Astrocyte (in vitro differentiated cells and primary cell): ENCODE measurements at places on chromosomes 12 and 14.

DNA sequence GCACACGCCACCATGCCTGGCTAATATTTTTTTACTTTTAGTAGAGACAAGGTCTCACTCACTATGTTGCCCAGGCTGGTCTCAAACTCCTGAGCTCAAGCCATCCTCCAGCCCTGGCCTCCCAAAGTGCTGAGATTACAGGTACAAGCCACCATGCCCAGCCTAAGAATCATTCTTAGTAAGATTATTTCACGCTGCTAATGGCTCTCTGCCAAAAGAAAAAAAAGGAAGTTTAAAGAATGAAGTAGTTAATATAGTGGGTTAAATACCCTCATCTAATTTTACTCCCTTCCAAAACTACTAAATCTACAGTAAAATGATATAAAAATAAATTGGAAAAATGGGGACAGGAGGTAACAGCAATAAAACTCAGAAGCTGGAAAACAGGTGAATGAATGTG is 2.6 kb downstream of the ETFRF1 start:
- DNase-seq: no peak

DNA sequence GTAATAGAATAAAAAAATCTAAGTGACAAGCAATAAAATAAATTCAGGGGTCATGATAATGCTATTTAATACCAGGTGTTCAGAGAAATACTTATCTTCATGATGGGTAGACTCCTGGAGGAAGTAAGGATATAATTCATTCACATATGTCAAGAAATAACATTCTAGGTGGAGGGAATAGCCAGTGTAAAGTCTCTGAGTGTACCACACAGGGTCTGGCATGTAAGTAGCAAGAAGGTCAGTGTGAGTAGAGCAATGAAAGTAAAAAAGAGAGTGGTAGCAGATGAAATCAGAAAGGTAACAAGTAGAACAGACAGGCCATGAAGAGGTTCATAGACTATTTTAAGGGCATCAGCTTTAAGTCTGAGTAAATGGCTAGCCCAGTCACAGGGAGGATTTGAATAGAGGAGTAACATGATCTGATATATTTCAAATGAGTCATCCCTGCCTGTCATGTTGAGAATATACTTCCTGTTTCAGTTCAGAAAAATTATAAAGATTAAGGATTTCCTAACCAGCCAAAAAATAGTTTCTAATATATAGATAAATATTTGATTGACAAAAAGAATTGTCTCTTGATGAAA is 519.9 kb downstream of the C12orf50 start:
- DNase-seq: peak; percentile 73

- DNase-seq: no peak
Observed at GRCh38 chr14:39704594-39704993, 272.4 kb upstream of the FBXO33 start.

DNA sequence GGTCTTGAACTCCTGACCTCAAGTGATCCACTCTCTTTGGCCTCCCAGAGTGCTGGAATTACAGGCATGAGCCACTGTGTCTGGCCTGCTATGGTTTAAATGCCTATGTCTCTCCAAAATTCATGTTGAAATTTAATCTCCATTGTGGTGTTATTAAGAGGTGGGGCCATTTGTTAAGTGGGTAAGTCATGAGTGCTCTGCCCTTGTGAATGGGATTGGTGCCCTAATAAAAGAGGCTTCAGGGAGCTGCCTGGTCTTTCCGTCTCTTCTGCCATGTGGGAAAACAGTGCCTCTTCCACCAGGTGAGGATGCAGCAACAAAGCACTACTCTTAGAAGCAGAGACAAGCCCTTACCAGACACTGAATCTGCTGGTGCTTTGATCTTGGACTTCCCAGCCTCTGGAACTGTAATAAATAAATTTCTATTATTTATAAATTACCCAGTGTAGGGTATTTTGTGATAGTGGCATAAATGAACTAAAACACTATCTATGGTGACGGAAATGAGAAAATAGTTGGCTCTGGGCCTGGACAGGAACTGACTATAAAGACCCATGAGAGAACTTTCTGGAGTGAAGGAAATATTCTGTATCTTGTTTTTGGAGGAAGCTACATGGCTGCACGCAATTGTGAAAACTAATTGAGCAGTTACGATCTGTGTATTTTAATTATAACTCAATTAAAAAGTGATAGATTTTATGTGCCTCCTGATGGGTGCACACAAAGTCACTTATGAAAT is 12.1 kb upstream of the ATP23 start:
- DNase-seq: no peak

GRCh38 chr12:103908877-103909276 is 21.3 kb upstream of the HSP90B1 start:
- peak; percentile 63 for DNase-seq

GRCh38 chr12:91072931-91073330 is 15.1 kb upstream of the KERA start:
- peak; percentile 24 for DNase-seq

GRCh38 chr14:93115821-93116675 is at the start of gene ITPK1:
Gene ITPK1 (minus strand): TSS chr14:93115925. CDS start chr14:93115163, 762 bp downstream.
- DNase-seq: no peak

DNA sequence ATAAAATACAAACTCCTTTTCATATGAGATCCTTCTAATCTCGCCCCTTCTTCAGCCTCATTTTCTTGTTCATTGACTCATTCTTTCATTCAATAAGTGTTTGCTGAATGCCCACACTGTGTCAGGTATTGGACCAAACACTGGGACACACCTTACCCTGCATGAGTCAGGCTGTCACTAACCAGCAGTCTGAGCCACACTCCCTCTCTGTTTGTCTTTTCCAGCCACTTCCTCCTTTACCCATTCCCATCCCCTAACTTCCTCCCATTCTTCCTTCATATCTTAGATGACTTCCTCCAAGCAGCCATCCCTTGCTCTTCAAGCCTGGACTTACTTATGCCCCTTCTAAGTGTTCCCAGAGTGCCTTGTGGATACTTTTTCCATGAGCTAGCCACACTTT is 27.0 kb upstream of the HIF1A start:
- no peak for DNase-seq

GRCh38 chr14:102624666-102625065 is 32.2 kb downstream of the RCOR1 start:
- DNase-seq: no peak

DNA sequence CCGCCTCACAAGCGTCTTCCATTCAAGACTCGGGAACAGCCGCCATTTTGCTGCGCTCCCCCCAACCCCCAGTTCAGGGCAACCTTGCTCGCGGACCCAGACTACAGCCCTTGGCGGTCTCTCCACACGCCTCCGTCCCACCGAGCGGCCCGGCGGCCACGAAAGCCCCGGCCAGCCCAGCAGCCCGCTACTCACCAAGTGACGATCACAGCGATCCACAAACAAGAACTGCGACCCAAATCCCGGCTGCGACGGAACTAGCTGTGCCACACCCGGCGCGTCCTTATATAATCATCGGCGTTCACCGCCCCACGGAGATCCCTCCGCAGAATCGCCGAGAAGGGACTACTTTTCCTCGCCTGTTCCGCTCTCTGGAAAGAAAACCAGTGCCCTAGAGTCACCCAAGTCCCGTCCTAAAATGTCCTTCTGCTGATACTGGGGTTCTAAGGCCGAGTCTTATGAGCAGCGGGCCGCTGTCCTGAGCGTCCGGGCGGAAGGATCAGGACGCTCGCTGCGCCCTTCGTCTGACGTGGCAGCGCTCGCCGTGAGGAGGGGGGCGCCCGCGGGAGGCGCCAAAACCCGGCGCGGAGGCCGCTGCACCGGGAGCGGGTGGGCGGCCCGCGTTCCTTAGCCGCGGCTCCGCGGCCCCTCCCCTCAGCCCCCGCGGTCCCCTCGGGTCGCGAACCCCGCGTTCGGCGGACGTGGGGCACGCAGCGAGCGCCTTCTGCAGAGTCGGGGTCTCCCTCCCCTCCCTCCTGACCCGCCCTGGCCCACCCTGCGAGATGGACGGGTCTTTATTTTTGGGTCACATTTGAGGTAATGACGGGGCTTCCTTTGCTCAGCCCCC is at the start of gene UBC:
UBC (minus strand) TSS at position 259 of the 847 bp plus-strand sequence. CDS start 879 bp downstream, outside the sequence.
- peak; percentile 90 for DNase-seq

- DNase-seq: no peak
Observed at GRCh38 chr12:16399101-16399500, 51.7 kb downstream of the MGST1 start.

DNA sequence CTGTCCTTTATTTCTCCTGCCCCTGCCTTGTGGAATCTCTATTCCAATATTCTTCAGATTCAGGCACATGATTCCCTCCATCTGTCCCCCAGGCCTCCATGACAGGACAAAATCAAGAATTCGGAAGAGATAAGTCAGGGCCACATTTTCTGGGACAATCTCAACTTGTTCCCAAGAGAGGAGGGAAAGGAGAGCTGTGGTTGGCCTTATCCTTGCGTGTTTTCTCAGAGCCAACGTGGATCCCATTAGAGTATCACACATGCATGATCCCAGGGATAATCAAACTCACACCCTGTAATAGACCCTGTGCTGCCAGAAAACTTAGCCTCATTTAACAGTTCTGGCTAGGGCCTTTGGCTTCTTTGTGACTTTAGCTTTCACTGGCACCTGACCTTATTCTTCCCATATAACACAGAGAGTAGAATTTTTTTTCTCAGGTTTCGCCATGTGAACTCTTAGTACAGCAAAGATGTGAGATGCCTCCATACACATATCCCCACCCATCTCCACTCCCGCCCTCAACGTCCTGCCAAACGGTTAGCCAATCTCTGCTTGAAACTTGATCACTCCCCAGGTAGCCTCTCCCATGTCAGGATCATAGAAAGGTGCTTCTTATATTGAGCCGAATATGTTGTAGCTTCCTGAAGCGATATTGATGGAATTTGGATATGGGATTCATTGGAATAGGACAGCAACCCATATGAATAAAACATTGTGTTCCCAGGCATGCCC is 6.7 kb upstream of the KRT1 start:
- DNase-seq: no peak

GRCh38 chr12:113568021-113568420 is 96.3 kb upstream of the LHX5 start:
- DNase-seq: no peak

DNA sequence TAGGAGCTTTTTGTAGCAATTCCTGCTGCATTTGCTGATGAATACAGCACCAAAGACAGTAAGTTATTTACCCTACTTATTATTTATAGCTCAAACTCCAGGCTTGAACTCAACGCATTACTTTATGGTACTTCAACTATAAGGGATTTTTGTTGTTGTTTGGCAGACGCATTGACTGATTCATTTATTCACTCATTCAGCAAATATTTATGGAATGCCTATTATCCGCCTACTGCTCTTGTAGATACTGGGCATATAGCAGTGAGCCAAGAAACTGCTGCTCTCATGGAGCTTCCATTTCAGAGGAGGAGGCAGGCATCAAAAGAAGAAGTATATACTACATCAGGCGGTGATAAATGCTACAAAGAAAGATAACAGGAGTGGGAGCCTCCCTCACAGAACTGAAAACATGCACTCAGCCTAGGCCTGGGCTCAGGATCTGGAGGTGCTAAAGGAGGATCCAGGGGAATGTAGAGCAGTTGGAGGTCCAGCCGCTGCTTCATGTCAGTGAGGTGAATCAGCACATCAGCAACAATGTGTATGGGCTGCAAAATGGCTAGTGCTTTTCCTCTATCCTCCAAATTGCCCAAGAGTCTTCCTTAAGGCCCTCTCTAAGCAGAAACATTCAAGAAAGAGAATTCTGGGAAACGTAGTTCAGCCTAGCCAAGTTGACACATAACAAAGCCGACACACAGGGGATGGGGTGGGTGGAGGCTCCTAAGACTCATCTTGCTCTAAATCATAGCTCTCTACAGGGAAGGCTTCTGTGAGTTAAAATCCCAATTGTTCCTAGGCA is 157.5 kb downstream of the NRXN3 start:
- DNase-seq: no peak

DNA sequence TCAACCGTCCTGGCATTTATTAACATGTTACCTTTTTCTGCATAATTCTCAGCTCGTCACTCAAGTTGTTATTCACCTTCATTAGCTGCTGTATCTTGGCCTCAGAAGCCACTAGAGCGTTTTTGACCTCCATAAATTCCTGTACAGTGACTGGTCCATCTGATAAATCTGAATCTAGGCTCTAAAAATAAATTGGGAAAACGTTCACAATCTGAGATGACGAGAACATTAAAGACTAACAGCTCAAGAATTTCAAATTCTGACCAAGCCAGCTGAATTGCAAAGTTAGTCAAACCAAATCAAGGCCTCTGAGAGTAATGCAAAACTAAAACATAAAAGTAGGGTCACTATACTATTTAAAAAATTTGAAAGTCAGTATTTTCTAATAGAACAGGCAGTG is 45.0 kb downstream of the GIT2 start:
- peak; percentile 96 for DNase-seq

DNA sequence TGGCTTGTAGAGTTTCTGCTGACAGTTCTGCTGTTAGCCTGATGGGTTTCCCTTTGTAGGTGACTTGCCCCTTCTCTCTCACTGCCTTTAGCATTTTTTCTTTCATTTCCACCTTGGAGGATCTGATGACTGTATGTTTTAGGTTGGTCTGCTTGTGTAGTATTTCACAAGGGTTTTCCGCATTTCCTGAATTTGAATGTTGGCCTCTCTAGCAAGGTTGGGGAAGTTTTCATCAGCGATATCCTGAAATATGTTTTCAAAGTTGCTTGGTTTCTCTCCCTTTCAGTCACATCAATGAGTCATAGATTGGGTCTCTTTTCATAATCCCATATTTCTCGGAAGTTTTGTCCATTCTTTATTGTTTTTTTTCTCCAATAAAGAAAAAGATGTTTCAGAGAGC is 11.4 kb downstream of the NOPCHAP1 start:
- DNase-seq: no peak

DNA sequence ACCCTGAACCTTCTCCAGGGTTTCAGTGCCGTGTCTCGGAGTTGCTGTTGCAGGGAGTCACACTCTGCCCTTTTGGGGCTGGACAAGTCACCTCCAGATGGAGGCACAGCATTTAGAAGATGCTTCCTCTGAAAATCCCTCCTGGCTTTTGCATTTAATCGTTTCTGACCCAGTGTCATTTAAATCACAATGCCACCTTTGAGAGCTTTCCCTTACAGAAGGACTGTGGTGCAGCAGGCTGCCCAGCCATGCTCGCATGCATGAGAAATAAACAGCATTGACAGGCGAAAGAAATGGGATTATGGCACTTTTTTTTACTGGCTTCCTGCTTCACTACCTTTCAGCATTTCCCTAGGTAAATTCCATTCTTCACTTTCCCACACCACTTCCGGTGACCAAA is 113.4 kb upstream of the DYRK2 start:
- no peak for DNase-seq

DNA sequence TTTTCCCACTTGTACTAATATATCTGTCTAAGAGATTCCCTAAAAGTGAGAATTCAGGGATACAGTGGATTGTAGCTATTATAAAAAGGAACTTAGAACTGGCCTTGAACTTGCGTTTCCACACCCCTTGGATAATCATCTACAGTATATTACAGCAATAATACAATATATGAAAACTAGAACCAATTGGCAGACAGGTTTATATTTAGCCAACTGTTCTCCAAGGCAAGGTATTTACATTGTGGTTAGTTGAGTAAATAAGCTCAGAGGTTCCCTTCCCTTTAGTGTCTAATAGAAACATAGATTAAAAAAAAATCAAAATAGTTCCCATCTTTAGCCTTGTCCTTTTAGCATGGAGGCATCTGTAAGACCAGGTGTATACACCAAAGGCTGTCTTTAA is 42.1 kb downstream of the LIMA1 start:
- DNase-seq: no peak
